ENCODE measurements at places on chromosomes 2 and 18.

- DNase-seq, result no peak
Measured at GRCh38 chr2:147100406-147101035, 744.3 kb upstream of the ACVR2A start.

- no peak for DNase-seq
Measured at GRCh38 chr2:234488913-234489451, 7.9 kb downstream of the ARL4C start.

DNA sequence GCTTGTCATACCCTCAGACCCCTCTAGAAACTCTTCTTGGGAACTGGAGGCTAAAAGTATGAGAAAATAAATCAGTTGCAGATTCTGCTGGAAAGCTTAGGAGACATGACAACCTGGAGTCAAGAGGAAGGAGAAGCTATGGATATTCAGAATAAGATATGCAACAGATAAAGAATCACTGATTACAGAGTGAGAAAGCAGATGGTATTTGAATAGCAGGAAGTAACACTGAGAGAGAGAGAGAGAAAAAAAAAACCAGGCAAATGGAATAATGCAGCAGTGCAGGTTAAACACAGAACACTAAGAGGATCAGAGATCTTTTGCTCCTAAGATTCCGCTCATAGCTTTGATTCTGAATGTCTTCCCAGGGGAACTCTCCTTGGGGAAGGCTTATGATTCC lies 1284.1 kb upstream of the NXPH2 start:
- no peak for DNase-seq

GRCh38 chr2:214856137-214856536 lies 46.7 kb upstream of the BARD1 start:
- no peak for DNase-seq

GRCh38 chr2:190864375-190864774 lies 16.2 kb upstream of the GLS start:
- DNase-seq, result no peak

GRCh38 chr2:142957144-142957543 lies 79.7 kb downstream of the KYNU start:
- no peak for DNase-seq

DNA sequence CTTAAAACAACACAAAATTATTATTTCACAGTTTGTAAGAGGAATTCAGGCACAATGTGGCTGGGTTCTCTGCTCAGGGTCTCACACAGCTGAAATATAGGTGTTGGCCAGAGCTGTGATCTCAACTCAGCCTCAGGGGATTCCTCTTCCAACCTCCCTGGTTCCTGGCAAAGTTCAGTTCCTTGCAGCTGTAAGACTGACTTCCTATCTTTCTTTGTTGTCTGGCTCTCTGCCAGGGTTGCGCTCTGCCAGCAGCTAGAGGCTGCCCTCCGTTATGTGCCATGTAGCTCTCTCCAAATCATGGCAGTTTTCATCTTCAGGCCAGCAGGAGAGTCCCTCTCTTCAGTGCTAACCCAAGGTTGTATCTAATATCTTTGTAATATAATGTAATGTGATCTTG lies 272.5 kb upstream of the KCNJ3 start:
- no peak for DNase-seq

DNA sequence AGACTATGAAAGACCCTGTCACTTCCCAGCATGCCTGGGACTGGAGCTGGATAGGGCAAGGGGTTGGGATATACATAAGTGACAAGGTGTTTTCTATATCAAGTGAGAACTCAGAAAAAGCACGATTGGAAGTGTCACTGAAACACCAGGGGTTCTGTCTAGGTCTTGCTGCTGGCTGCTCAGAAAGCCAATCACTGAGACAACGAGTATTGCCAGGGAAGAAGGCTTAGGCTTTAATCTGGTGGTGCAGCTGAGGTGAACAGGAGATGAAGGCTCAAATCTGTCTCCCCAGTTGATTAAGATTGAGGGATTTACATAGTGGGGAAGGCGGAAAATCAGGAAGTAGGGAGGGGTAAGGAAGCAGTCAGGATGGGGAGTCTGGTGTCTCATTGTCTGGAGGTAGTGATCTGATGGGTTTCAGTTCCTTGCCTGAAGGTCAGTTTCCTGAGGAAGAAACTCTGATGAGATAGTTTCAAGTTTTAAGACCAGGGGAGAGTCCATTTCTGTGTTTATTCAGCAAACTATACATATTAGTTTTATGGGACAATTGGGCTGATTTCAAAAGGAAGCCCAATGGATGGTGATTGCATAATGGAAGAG lies 3.5 kb upstream of the C2orf74 start:
- no peak for DNase-seq

- DNase-seq, result no peak
Measured at GRCh38 chr2:2673406-2673805, 342.3 kb upstream of the MYT1L start.

DNA sequence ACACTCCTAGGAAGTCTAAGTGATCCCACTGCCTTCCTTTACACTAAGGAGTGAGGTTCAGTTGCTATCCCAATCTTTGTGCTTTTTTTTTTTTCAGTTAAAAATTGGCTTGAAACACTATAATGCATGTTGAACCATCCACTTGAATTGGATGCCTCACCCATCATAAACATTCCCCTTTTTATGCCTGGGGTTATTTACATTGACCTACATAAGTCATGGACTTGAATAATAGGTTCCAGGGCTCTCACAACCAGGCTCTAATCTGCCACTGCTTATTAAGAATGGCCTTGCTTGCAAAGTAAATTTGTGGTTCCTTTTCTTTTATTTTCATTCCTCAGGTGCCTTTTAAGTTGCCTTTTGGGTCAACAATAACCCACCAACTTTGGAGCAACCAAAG lies 236.1 kb upstream of the MEIS1 start:
- no peak for DNase-seq

GRCh38 chr2:109377976-109378375 lies 235.8 kb downstream of the SEPTIN10 start:
- DNase-seq, result no peak

DNA sequence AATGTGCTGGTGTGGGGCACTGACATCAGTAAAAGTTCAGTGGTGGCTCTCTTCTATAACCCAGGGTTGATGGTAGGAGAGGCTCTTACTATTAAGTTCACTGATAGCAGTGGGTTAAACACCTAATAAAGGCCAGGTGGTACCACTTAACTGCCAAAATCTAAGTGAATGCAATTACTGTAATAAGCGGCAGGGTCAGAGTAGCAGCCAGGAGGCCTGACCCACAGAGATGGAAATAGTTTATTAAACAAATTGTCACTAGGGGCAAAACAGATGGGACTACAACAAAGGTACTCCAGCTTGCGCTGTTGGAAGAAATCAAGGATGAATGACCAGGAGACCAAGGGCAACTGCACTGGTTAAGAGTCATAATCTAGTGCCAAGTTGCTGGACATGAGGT lies 26.6 kb downstream of the ZSWIM2 start:
- no peak for DNase-seq

DNA sequence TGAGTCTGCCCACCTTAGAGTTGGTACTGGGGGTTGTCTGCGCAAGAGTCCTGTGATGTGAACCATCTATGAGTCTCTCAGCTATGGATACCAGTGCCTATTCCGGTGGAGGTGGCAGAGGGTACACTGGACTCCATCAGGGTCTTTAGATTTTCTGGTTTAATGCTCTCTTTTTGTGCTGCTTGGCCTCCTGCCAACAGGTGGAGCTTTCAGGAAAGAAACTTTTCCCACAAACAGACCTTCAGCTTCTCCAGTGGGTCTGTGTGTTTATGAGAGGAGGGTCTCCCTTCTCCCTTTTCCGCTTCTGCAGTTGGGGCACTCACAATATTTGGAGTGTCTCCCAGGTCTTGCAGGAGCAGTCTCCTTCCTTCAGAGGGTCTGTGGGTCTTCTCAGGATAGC lies 1721.9 kb upstream of the SLC39A10 start:
- DNase-seq, result no peak

GRCh38 chr18:12314591-12315305 lies 6.7 kb downstream of the TUBB6 start:
- no peak for DNase-seq
